ENCODE measurements at places on chromosomes 1 and 21. TPM values are rescaled to one million over a fixed set of nuclear protein-coding genes. Genes with fewer than 3 reads are reported as not detected.

DNA sequence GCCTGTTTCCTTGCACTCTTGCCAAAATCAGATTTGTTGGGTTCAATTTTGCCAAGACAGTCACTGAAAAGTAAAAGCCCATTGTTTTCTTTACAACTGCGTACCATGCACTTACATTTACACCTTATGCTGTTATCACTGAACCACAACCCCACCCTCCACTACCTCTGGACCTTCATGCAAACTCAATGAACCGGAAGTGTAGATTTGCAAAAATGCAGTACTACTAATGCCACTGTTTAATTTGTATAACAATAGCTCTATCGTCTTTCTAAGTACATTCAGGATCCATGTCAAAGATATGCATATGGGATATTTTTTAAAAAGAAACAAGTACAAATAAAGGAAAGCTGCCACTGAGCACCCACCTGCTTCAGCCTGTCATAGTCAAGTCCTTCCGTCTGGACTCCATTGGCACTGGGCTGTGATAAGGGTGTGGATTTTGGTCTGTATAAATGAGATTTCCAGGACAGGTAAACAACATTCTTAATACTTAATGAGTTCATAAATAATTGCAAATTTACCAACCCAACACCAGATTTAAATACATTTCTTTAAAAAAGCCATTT, 72.9 kb upstream of the LBR start:
- no peak for DNase-seq

- DNase-seq: no peak
Observed at GRCh38 chr1:94532077-94532476, 9.5 kb downstream of the F3 start.

- DNase-seq: no peak
Observed at GRCh38 chr1:47438165-47439016, 547 bp downstream of the FOXD2 start.

DNA sequence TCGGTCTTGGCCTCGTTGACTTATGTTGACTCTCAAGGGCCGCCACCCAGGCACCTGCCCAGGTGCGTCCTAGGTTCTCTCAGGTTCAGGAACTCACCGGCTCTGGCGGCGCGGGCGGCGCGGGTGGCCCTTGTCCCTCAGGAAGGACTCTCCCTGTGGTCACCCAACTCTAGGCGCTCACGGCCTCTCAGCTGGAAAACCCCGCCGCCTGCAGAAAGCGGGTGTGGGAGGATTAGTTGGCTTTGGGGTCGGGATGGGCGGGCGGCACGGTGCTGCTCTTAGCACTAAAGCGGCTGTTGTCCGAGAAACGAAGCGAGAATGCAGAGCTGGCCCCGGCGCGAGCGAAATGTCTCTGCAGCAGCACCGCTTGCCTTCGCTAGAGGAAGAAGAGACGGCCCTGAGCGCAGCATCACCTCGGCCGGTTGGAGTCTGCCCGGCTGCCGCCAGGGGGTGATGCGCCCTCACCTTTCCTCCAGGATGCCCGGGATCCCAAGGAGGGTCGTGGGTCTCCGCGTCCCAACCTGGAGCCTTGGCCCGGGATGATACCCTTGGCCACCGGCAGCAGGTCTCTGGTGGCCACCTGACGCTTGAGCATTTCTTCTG, 8.1 kb upstream of the TADA1 start:
- no peak for DNase-seq

DNA sequence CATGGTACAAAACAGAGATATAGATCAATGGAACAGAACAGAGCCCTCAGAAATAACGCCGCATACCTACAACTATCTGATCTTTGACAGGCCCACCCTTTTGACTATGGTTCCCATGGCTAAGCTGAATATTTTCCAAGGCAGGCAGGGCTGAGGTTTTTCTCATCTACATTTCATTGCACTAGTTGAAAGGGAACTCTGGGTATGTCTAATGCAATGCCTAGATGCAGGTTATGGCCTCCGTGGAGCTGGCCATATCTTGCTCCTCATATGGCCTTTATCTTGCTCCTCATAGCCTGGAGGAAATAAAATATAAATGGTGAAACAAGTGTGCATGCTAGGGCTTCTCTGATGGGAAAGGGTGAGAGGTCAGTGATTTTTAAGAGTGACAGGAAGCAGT, 10.6 kb downstream of the SPRR5 start:
- no peak for DNase-seq

DNA sequence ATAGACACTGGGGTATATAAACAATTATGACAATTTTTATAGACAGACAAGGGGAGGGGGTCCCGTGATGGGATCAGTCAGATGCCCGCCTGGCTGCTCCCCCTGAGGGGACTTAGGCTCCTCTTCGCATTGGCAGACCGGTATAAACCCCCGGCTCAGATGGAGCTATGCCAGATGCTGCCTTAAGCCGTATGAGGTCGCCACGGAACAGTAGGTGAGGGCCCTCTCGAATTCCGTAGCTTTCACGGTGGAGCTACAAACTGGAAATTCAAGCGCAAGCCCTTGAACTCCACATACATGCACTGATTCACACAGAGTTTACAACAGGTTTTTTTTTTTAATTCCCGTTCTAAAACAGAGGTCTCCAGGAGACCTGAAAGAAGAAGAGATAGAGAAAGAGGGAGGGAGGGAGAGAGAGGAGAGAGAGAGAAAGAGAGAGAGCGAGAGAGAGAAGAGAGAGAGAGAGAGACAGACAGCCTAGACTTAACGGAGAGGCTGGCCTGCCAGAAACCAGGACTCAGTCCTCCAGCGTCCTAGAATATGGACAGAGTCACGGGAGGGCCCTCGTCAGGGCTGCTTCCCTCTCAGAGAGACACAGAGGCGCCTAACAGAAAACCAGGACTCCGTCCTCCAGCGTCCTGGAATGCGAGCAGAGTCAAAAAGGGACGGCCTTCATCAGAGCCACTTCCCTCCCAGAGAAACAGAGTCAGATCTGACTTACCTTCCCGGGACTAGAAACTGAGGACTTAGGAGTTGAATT, 24.4 kb upstream of the TMEM54 start:
- DNase-seq: no peak

DNA sequence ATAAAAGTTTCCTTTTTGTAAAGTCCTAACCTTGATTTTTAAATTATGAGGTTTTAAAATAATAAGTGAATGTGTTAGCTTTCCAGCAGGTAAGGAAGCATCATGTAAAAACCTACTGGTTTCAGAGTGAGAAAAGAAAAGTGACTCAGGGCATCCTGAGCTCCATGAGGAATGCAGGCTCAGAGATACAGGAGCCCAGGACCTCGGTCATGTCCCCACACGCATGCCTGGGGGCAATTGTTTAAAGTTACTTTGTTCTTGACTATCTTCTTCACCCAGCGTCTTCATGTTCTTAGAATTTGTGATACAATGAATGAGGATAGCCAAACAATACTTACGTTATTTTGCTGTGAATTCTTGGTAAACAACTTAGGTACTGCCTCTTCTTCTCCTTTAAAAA, 117.4 kb upstream of the PLPPR5 start:
- no peak for DNase-seq

GRCh38 chr1:85504417-85504816, 39.5 kb upstream of the DDAH1 start:
- no peak for DNase-seq

- no peak for DNase-seq
Observed at GRCh38 chr1:96557336-96557735, 164.2 kb upstream of the PTBP2 start.

GRCh38 chr1:199226163-199226562, 587.3 kb downstream of the PTPRC start:
- DNase-seq: no peak

DNA sequence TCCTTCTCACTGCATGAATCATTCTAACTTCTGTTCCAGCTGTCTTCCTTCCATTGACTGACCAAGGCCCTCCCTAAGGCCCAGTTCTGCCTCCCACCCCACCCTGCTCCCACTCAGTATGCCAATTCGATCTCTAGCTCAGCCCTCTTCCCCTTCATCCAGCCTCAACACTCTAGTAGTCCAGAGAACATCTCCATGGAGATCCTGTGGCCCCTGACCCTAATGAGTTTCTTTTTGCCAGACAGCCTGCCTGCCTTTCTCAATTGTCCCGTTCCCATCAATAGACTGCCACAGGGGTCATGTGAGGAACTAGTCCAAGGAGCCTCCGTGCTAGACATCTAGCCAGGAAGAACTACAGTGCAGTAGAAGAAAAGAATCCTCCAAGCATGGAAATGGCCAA, 26.4 kb downstream of the RRAGC start:
- DNase-seq: no peak

GRCh38 chr1:171484760-171485374, 463 bp upstream of the PRRC2C start:
- DNase-seq: no peak

DNA sequence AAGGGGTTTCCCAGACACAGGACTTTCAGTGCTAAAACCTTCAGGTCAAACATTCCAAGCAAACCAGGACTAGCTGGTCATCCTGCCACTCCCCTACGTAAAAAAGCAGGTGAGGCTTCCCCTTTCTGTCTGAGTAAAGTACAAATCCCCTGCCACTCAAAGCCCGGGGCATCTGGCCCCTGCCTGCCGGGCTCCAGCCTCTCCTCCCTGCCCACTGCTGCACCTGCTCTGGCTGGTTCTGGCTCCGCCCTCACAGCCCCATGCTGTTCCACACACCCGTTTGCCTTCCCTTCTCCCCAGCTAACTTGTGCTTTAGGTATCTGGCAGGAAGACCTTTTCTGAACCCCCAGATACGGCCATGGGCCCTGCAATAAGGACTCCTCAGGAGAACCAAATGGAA, 23.3 kb upstream of the S100A7 start:
- DNase-seq: no peak

GRCh38 chr21:40191196-40191595, 324.0 kb downstream of the PCP4 start:
- no peak for DNase-seq

GRCh38 chr1:172254521-172255222, 165.8 kb upstream of the C1orf105 start:
- DNase-seq: no peak

DNA sequence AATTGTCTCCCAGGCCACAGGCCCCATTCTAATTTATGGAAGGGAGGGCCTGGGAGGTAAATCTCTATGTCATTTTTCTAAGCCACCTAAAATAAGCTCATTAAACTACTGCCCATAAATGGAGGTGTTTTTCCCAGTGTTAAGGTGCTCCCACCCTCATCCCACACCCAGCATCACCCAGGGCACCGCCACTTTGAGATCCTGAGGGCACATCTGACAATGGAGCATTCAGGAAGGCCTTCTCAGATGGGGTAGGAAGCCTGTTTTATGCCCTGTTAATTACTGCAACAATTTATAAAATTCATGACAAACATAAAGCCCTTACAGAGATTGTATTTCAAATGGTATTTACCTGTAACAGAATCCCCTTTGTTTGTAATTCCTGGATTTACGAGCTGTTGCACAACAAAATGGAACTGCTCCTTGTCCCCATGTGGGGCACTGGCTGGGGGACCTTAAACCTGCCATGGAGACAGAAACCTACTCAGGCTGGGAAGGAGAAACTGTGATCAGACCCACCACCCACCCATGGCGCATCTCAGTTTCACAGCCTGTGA, 319.5 kb upstream of the USP24 start:
- no peak for DNase-seq

The NMNAT2 gene
- total RNA-seq: 0.68 TPM

The PHGDH gene
- total RNA-seq: 81.3 TPM

The RNU1-3 gene
- total RNA-seq: under 0.01 TPM

The CYP4X1 gene
- 6.2 TPM for total RNA-seq

The CLEC20A gene
- not detected for total RNA-seq

The DDX20 gene
- 21.5 TPM for total RNA-seq

The UBAP2L gene
- total RNA-seq: 124 TPM

The PPP1R8 gene
- 43.5 TPM for total RNA-seq
